AG09309 (cell line): ENCODE measurements at places on chromosomes 5 and 9.

GRCh38 chr5:172175263-172175719, 12.7 kb downstream of the STK10 start:
- DNase-seq: no peak

DNA sequence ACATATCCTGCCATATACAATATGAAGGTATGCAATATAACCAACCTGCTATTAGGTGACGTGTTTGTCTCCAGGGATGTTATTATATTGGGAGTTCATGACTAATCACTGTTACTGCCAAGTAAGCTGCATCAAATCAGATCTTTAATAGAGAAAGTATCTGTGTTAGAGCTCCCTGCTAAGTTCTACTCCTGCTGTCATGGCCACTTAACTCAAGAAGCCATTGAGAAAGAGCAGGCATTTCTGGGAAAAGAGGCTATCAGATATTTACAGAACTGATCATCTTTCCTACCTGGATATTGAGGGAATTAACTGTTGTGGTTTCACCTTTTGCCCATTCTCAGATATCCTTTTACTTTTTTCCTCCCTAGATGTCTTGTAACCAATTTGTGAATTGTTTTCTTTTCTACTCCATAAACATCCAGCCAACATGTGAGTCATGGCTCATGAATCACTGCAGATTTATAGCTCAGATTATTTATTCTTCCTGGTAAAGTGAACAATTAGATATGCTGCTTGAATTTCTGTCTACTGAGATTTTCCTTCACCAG, 634.8 kb upstream of the FAM174A start:
- no peak for DNase-seq

DNA sequence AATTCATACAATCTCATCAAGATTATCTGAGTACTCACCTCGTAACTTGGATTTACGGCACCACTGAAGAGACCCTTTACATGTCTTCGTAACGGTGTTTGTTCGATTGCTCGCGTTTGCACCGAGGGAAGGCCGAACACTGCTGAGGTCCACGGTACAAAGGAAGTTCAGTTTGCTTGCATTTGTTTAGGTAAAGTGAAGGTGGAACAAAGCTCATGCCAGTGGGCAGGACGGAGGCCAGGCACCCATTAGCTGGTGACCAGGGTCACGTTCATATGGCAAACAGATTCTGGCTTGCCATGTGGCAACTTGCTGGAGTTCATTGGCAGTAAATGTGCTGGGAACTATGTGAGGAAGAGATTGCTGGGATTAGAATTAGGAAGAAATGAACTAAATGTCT, 164.8 kb downstream of the MACROH2A1 start:
- DNase-seq: no peak

- DNase-seq: no peak
These were observed 458.1 kb upstream of the CDH18 start for GRCh38 chr5:20446121-20446520.

DNA sequence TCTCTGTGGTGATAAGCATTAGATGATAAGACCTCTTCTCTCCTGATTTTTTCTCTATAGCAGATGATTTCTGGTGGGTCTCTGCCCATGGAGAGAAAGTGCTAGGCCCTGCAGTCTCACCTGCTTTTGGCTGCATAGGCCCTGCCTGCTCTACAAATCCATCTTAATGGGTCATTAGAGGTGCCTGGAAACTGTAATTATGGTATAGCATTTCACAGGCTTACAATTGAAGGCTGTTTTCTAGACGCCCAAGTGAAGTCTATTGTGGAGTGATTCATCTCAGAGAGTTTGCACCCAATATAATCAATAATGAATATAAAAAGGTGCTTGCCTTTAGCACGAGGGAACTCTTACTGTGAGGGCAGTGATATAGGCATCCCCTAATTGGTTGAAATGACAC, 33.8 kb downstream of the NEUROG1 start:
- DNase-seq: no peak

GRCh38 chr5:154190595-154191304, at the start of gene GALNT10:
Gene GALNT10, plus strand, starts transcription at chr5:154190733. Its CDS starts 134 bp downstream, at chr5:154190867.
- DNase-seq: no peak

- DNase-seq: no peak
These were observed 70.3 kb upstream of the ADAMTS16 start for GRCh38 chr5:5069851-5070250.

DNA sequence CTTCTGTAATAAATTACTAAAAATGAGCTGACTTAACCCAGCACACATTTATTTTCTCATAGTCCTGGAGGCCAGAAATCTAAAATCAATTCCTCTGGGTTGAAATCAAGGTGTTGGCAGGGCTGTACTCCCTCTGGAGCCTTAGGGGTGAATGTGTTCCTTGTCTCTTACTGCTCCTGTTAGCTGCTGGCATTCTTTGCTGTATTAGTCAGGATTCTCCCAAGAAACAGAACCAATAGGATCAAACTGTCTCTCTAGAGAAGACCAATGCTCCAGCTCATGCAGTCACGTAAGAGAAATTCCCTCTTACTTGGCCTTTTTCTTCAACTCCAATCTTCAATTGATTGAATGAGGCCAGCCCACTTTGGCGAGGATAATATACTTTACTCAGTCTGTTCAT, 15.3 kb upstream of the CD180 start:
- peak; percentile 50 for DNase-seq

- no peak for DNase-seq
These were observed 111.7 kb upstream of the PCAT7 start for GRCh38 chr9:94443032-94443722.

DNA sequence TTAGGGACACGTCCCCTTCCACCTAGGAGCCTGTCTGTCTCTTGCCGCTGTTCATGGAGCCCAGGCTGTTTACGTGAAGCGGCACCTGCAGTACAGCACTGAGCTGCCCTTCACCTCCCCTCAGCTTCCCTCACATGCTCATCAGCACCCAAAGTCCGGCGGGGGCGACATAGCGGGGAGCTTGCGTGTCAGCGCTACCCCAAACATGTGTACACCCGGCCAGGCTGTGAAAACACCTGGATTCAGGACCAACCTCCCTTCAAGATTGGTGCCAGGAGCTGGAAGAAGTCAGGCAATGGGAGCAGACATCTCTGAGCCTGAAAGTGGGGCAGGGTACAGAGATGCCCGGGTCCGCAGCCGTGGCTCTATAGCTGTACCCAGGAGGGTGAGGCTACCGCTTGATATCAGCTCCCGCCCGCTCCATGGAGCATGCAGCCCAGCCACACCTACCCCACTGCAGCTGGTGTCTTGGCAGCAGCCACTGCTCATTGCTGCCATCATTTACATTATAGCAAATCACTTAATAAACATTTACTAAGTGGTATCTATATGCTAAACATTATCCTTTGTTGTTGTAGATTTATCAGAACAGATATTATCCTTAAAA, 712.1 kb downstream of the CDH9 start:
- DNase-seq: no peak

DNA sequence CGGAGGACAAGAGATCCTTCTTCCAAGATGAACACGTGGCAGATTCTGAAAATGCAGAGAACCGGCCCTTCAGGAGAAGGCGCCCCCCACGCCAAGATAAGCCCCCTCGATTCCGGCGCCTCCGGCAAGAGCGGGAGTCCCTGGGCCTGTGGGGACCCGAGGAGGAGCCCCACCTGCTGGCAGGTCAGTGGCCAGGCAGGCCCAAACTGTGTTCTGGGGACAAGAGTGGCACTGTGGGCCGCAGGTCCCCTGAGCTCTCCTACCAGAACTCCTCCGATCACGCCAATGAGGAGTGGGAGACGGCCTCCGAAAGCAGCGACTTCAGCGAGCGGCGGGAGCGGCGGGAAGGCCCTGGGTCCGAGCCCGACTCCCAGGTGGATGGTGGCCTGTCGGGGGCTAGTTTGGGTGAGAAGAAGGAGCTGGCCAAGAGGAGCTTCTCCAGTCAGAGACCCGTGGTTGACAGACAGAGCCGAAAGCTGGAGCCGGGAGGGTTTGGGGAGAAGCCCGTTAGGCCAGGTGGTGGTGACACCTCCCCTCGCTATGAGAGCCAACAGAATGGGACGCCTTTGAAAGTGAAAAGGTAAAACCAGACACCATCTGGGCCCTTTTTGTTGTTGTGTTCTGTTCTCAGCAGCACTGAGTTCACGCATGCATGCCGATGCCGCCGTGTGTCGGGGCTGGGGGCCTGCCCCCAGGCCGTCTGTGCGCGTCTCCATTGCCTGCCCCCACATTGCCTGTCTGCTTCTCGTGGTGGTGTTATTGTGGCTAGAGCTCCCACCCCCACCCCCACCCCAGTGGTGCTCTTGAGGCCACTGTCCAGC, 26.6 kb upstream of the POMT1 start:
- no peak for DNase-seq

DNA sequence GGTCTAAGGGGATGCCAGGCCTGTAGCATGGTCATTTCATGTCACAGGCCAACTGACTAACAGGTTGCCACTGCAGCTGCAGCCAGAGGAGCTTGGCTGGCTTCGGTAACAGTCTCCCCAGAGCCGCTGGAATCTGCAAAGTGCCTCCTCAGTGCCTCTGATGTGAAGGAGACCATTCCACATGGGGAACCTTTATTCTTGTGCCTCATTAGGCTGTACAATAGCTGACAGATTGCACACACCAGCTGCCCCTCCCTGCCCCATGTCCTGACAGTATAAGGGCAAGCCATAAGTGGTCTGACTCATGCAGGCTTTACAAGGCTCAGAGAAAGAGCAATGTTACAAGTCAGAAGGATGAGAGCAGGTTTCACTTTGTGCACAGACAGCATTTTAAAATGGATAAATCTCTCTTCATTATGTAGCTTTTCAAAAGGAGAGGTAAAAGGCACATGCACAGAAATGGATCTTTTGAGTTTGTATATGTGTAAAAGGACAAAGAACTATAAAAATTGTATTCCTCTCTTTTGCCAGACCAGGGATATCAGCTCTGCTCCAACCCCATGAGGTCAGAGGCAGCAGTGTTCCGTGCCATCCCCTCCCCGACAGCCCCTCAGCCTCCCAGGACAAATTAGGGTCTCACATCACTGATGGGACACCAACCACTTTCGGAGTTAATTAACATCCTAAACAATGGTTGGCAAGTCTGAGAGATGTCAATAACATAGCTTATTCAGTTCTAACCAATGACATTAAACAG, 467.8 kb downstream of the TMEM232 start:
- peak; percentile 33 for DNase-seq

GRCh38 chr9:134518004-134518606, 123.5 kb upstream of the COL5A1 start:
- no peak for DNase-seq

GRCh38 chr5:52767766-52768480, 19.8 kb upstream of the ITGA1 start:
- no peak for DNase-seq

GRCh38 chr9:128707446-128707845, 5.1 kb downstream of the PKN3 start:
- DNase-seq: no peak

DNA sequence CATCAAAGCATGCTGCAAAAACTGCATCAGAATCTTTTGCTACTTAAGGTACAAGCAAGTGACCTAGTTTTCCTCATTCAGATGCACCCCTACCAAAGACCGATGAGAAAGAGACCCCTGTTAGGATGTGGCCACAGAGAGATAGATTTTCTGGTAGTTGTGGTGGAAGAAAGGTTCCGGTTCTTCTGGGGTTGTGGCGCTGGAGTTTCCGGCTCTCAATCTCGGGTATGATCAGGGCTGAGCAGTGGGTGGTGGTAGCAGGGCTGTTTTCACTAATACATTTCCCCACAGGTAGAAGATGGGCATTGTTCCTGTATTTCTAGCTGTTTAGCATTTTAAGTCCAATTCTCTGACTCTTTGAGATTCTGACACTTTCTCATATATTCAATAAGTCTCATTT, 58.4 kb downstream of the PCSK1 start:
- no peak for DNase-seq

GRCh38 chr5:123116058-123116457, 27.0 kb downstream of the PRDM6 start:
- DNase-seq: no peak

- DNase-seq: no peak
These were observed 149.2 kb upstream of the ANKH start for GRCh38 chr5:15020736-15021135.

DNA sequence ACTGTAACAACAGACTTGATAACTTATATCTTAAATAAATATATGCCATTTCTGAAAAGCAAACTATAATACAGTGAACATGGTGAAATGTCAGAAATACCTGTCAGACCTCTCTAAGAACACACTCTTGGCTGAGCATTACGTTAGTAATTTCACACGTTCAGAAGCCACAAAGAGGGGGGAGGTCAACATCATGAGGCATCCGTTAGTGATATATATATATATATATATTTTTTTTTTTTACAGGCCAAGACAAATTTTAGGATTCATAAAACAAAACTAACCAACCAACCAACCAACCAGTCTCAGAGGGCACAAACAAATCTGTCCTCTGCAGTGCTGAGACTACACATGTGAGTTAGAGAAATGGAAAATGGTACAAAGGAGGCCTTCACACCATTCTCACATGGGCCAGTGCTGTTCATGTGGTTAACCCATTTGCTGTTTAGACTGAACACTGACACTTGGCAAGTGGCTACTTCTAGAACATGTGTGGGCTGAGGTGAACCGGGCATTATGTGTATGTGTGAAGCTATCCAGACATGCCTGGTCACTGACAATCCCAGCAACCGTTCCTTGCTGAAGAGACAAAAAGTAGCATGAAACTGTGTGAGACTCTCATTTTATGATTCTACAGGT, 54.5 kb downstream of the ELL2 start:
- DNase-seq: no peak

- no peak for DNase-seq
These were observed 118.5 kb downstream of the UGCG start for GRCh38 chr9:112015149-112015548.

- no peak for DNase-seq
These were observed 259.4 kb downstream of the AUH start for GRCh38 chr9:91102269-91102668.

DNA sequence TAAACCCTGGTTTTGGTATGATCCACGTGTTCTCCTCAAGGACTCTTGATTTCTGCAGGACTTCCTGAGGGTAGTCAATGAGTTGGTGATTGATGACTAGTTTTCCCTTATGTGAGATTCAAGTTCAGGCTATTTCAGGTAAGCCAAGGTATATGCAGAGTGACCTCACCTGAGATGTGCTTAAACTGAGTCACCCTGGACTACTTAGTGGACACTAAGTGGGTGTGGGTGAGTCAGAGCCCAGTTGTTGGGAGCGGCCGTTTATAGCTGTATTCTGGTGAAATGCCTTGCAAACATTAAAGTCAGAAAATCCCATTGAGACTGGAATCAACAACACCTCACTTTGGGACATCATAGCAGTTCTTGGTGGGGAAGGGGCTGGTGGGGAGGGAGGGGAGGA, 62.9 kb downstream of the SLC28A3 start:
- no peak for DNase-seq

- DNase-seq: no peak
These were observed 59.8 kb upstream of the NFIB start for GRCh38 chr9:14373706-14374105.
